Stimulated activated CD8-positive, alpha-beta memory T cell treated with anti-CD3 and anti-CD28 coated beads, Interleukin-4, amount 100 ng/mL, for 1 hour (primary cell): ENCODE measurements at places on chromosomes 6 and 20.

DNA sequence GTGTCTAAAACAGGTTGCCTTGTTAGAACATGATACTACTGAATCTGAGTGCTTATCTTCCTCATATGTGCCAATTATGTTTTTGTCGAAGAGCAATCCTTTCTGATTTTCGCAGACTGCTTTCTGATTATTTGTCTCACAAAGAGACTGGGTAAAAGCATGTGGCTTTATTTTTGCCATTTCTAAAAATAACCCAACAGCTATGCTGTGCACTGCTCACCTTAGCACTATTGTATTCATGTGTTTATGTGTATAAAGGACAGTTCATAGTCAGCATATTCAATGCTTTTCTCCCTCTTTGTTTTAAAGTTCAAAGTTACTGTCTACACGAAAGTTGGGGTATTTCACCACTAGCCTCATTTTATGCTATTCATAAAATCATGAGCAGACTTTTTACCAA is 127.0 kb downstream of the SGK1 start:
- no peak for DNase-seq

DNA sequence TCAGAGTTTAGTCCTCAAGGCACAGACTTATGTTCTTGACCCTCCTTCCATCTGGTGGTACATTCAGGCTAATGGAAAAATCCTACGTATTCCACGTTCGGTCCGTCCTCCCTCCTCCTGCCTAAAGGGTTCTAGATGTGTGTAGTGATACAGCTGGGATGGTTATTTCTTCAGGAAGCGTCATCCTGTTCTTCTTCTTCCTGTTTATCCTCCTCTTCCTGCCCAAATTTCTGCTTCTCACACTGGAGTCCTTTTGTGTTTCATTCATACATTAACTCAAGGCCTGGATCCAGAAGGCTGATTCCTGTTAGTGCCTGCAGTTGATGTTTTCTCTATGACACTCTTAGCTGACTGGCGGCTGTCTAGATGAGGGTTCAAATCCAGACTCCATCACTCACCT is 16.8 kb upstream of the UNC93A start:
- DNase-seq = no peak

- DNase-seq = no peak
Observed at GRCh38 chr6:111113336-111114086, 26.2 kb downstream of the SLC16A10 start.

DNA sequence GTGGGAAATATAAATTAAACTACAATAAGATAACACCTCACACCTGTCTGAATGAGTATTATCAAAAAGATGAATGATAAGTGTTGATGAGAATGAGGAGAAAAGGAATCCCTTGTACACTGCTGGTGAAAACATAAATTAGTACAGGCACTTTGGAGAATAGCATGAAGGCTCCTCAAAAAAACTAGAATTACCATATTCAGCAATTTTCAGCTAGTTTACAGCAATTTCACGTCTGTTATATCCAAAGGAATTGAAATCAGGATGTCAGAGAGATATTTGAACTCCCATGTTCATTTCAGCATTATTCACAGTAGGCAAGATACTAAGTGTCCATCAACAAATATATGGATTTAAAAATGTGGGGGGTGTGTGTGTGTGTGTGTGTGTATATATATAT is 292.6 kb downstream of the CLVS2 start:
- DNase-seq = no peak

- DNase-seq = no peak
Observed at GRCh38 chr20:17456279-17456678, 74.9 kb downstream of the BFSP1 start.

GRCh38 chr6:72525821-72526510 is 95.9 kb upstream of the KCNQ5 start:
- DNase-seq = no peak
